ENCODE measurements at places on chromosomes 11 and 22. TPM values are rescaled to one million over a fixed set of nuclear protein-coding genes. Genes with fewer than 3 reads are reported as not detected.

DNA sequence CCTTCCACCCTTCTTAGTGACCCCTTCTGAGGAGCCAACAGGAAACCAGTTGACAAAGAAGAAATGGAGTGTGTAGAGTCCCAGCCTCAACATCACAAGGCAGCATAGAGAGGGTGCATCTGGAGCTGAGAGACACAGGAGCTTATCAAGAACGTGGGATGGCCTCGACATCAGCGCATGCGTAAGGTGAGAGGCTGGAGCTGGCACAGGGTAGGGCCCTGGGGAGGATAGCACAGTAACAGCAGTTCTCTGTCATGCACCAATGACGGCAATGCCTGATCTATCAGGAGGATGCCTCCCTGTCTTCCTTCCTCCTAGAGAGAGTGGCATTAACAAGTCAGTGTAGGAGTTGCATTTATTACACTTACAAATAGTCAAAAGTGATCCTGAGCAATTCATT, 426.1 kb downstream of the NTM start:
- DNase-seq: no peak

The TPH1 gene
- total RNA-seq: 1.1 TPM

The CCDC87 gene
- 0.47 TPM for total RNA-seq

- DNase-seq: peak; percentile 51
Observed at GRCh38 chr11:134224710-134225664, 516 bp downstream of the VPS26B start.

DNA sequence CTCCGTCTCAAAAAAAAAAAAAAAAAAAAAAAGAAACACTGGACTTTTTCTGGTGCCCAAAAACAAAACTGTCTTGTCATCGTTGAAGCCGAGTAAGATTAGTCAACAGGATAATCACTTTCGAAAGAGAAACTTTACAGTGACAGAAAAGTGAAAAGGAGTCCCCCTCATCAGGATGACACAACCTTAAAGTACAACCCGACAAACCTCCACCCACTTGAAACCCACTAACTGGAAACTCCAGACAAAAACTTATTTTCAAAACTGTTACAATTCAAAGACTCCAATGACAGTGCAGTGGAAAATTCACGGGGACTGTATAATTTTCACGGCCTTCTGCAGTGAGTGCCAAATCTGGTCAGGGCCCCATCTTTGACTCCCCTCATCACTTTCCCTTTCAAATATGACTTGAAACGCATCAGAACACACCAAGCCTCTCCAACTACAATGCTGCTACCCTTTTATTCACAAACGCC, 1.3 kb downstream of the DENND5A start:
- DNase-seq: no peak

DNA sequence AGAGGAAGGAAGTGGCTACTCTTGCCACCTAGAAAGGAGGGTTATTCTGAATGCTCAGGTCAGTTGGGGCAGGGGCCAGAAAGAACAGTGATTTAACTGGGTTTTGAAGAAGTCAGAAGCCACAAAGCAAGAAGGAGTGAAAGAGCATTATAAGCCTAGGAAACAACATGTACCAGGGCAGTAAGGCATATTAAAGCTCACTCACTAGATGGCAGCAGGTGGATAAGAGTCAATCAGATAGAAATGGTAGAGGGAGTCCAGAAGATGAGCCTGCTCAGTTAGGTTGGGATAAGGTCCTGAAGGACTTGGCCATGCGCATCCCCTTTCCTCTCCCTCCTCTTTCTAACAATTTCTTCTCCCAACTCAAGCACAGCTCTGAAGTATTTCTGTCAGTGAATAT, 22.0 kb upstream of the PATE1 start:
- no peak for DNase-seq

The OR8D1 gene
- total RNA-seq: not detected

- DNase-seq: no peak
Observed at GRCh38 chr11:17258670-17259069, 17.9 kb upstream of the NUCB2 start.

DNA sequence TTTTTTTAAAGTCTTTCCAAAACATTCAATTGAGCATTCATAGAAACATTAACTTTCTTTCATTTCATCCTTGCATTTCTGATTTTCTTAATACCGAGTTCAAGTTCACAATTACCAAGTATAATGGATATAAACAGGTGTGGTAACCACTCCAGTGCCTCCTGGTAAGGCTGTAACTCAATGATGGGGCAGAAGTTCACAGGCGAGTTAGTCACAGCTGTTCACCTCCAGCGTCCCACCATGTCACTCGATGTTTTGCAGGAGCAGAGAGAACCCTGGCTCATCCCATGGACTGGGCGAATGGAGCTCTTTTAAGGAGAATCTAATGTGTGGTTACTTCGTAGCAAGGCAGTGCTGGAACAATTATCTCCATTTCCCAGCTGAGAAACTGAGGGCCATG, 94.4 kb upstream of the ALX4 start:
- DNase-seq: no peak

GRCh38 chr22:44293876-44294275, 18.9 kb downstream of the SHISAL1 start:
- DNase-seq: no peak

GRCh38 chr11:6541356-6541755, 44.3 kb downstream of the DNHD1 start:
- DNase-seq: no peak

DNA sequence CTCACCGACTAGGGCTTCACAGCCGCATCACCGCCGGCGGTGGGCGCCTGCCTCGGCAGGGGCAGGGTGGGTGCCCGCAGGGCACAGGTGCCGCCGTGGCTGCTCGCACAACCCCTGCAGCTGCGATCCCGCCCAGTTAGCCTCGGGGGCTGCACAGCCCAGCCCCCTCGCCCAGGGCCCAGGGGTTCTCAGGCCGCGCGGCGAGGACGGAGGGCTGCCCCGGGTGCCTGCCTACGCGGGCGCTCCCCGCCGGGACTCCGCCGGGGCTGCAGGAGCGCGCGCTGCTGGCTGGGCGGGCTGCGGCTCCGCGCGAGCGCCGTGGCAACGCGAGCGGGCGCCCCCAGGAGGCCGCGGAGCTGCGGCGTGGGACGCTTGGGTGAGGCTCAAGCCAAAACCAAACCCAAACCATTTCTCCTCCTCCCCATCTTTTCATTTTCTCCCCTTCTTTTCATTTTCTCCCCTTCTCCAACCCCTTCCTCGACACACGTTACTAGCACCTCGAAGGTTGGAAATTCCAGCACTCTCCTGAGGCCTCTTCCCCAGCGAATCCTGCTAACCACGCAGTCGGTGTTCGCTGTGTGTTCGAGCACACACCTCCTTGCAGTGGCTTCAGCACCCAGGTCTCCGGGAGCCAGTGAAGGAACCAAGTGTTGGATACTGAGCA, at the start of gene MICAL3:
TSS of gene MICAL3 (minus strand) at position 286 of the 664 bp plus-strand sequence. CDS start 117,749 bp downstream, outside the sequence.
- peak; percentile 68 for DNase-seq

The ALX4 gene
- not detected for total RNA-seq

The APOA1 gene
- 39.9 TPM for total RNA-seq

DNA sequence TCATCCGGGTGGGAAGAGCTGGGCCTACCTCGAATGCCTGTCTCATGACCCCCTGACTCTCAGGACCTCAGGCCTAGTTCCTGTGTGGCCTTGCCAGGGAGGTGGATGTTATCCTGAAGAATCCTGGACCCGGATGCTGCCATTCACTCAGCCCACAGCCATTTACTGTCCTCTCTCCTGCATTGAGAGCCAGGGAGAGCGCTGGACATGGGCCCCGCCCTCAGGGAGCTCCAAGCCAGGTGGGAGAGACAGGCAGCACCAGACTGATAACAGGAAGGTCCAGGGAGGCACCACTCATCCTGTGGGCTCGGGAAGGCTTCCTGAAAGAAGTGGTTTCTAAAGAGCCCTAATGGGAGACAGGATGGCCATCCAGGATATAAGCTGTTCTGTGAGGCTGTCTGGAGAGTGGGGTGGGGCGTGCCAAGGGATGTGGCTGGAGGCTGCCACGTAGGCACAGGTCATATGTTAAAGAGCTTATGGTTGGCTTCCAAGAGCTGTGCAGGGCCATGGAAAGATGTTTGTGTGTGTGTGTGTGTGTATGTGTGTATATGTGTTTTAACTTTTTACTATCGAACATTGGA, 8.6 kb downstream of the SERPINH1 start:
- no peak for DNase-seq

- DNase-seq: no peak
Observed at GRCh38 chr22:30925667-30926066, 42.9 kb downstream of the MORC2 start.

The B4GALNT4 gene
- total RNA-seq: 52.5 TPM

The OR11H1 gene
- not detected for total RNA-seq

DNA sequence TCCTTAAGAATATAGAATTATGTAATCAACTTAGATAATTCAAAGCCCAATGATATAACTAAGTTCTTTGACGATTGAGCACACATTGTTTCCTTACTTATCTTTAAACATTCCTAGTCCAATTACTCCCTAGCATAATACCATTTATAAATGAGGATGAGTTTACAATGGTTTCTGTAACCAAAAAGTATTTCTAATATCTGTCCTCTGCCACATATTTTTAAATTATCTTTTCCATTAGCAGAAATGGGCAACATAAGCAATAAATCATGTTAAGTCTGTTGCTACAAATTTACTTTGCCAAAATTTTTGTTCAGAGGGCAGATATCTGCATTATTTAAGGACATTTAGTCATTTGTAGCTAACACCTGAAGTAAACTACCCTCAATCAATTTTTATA, 6.7 kb downstream of the CREBZF start:
- no peak for DNase-seq

The GALNT18 gene
- total RNA-seq: 8.2 TPM

- no peak for DNase-seq
Observed at GRCh38 chr11:102266099-102266498, 51.2 kb upstream of the BIRC3 start.

The LRRC74B gene
- 0.25 TPM for total RNA-seq

- no peak for DNase-seq
Observed at GRCh38 chr11:64447831-64448598, 89.1 kb downstream of the RPS6KA4 start.

All from ovary (tissue), 10 donors.